Osteoblast (primary cell): ENCODE measurements at places on chromosomes 2 and 18.

DNA sequence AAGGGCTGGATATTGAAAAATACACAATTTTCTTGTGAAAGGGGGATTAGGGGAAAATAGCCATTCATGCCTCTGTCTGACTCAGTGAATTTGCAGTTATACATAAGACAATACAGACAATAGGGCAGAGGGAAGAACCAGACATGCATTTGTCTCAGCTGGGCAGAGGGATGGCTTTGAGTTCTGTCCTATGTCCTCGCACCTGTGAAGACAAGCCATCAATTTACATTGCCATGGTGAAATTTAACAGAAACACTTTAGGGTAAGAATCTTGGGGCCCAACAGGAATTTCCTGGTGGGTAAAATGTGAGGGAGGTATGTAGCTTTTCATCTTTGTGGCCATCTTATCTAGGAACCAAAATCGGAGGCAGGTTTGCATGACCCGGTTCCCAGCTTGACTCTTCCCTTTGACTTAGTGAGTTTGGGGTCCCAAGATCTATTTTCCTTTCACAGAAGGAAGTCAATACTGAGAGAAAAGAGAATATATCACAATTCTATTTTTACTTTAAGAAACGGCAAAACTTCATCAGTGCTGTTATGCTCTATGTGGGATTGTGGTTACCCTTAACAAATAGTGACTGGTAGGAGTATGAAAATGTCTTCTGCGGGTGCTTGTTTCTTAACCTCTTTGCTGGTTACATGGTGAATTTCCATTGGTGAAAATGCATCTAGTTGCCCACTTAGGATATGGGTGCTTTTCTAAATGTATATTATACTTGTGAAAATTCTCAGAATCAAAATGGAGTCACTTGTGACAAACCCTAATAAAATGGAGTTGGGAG, 221.8 kb downstream of the SPP2 start:
- no peak for DNase-seq

DNA sequence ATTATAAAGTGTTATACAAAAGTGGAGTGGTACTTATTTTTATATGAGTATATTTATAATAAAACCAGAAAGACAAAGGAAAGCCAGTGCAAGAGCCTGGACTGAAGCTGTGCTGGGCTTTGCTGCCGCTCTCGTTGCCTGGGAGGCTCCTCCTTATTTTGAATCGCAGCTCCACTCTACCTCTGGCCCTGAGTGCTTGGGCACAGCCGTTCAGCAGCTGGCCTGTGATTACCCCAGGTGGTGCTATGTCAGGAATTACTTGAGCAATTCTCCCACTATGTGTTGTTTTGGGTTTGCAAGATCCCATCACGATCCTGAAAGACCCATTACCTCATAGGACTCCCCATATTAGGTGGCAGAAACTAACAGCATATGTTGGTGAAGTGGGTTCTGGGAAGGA, 53.0 kb upstream of the LCLAT1 start:
- no peak for DNase-seq

GRCh38 chr2:64419596-64420165, 34.3 kb upstream of the LGALSL start:
- no peak for DNase-seq

GRCh38 chr2:54454548-54455130, 1.5 kb upstream of the SPTBN1 start:
- no peak for DNase-seq

- DNase-seq: peak; percentile 84
Measured at GRCh38 chr2:117979911-117980701, 33.8 kb downstream of the CCDC93 start.

GRCh38 chr2:2646433-2647051, 315.5 kb upstream of the MYT1L start:
- DNase-seq: no peak
